ENCODE measurements at places on chromosomes 7 and 10. TPM values are rescaled to one million over a fixed set of nuclear protein-coding genes. Genes with fewer than 3 reads are reported as not detected.

HTR7 gene
- 0.23 TPM for total RNA-seq

LRIT1 gene
- total RNA-seq, result not detected

RALA gene
- 22.4 TPM for total RNA-seq

RHOBTB1 gene
- 10.8 TPM for total RNA-seq

BAIAP2L1 gene
- total RNA-seq, result 0.82 TPM

All from T-helper 17 cell (primary cell).